ENCODE measurements at places on chromosomes 7 and 10.

GRCh38 chr10:86661161-86662025 is 6.9 kb upstream of the LDB3 start:
- no peak for DNase-seq

DNA sequence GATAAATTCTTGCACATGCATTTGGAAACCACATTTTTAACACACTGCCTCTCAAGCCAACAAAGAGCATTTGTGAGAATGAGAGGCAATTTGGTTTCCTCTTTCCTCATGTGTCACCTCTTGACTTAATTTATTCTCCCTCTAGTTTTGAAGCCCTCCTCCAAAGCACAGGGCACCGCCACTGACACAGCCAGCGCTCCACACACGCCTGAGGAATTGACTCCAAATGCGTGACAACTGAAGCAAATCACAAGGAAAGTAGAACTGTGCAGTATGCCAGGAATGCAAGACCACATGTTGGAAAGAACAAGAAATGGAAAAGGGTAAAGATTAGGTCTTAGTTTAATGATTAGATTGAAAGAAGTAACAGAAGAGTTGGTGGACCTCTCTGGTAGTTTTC is 173.3 kb downstream of the LSM5 start:
- DNase-seq, result peak; percentile 4

- DNase-seq, result peak; percentile 98
Observed at GRCh38 chr7:74482629-74483401, 29.1 kb downstream of the GTF2IRD1 start.

DNA sequence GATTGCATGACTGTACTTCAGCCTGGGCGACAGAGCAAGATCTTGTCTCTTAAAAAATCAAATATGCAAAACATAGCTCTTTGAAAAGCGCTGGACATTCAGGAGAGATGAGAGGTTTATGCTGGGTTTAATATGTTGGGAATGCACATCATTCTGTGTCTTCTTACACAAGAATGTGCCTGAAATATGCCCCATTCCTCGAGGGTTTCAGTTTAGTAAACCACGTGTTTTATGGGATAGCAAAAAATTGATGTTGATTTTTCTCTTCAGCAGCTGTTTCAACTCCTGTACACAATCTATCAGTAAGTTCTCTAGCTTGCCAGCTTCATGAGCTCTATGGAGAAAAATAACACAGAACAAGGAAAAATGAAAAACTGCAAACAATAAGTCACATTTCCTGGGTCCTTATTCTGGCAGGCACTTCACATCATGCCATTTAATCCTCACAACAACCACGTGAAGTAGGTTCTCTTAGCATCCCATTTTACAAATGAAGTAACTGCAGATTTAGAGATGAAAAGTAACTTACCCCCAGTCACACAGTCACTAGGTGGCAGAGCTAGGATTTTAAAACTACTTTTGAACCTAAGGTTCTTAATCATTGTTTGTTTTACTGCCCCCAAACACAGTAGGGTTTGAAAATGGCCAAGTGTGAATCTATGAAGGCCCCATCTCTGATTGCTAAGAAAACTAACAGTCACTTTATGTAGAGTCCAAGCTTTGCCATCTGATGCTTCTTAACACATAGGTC is 423.6 kb downstream of the PHTF2 start:
- DNase-seq, result peak; percentile 79

- DNase-seq, result no peak
Observed at GRCh38 chr10:133242611-133243356, 5.1 kb downstream of the VENTX start.

- no peak for DNase-seq
Observed at GRCh38 chr10:54710918-54711317, 90.1 kb downstream of the PCDH15 start.

- peak; percentile 59 for DNase-seq
Observed at GRCh38 chr7:104272767-104273384, 55.5 kb upstream of the LHFPL3 start.

GRCh38 chr7:36304099-36304425 is 85.6 kb upstream of the ANLN start:
- DNase-seq, result no peak

GRCh38 chr10:83617692-83618545 is 521.4 kb upstream of the GHITM start:
- DNase-seq, result no peak

GRCh38 chr10:88896372-88896993 is 16.4 kb downstream of the STAMBPL1 start:
- DNase-seq, result no peak

DNA sequence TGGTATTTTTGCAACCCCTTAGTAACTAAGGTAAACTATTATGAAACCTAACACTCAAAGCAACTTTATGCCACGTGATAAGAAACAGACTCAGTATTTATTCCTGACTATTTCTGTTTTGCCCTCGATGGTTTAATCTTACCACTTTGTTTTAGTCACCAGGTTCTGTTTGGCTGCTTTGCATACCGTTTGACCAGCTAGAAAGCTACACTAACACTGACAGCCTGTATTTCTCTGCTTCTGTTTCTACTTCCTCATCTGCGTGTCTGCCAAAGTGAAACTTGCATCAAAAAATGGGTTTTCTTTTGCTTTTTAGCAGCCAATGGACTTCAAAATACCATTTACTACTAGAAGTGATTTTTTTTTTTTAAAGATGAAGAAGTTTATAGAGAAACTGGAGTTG is 802.5 kb downstream of the GRM8 start:
- DNase-seq, result no peak

GRCh38 chr7:69419934-69420333 is 178.3 kb upstream of the AUTS2 start:
- DNase-seq, result no peak

DNA sequence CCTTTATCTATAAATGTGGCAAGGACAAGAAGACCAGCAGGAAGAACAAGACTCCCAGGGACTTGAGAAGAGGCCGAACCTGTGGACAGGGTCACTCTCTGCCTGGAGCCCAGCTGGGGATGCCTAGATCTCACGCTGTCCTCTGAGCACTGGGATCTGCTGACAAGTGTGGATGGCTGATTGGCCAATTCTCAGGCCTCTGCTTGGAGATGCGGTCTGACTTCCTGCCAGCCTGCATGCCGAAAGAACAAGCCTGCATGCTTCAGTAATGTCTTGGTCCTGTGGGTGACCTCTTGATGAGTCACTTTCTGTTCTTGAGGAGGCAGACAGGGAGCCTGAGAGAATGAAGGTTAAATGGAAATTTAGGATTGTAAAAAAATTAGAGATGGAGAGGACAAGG is 84.7 kb downstream of the TMEM178B start:
- peak; percentile 89 for DNase-seq

GRCh38 chr7:109456116-109456515 is 886.4 kb downstream of the DNAJB9 start:
- no peak for DNase-seq

GRCh38 chr10:82910301-82910700 is 1035.3 kb downstream of the NRG3 start:
- peak; percentile 6 for DNase-seq

DNA sequence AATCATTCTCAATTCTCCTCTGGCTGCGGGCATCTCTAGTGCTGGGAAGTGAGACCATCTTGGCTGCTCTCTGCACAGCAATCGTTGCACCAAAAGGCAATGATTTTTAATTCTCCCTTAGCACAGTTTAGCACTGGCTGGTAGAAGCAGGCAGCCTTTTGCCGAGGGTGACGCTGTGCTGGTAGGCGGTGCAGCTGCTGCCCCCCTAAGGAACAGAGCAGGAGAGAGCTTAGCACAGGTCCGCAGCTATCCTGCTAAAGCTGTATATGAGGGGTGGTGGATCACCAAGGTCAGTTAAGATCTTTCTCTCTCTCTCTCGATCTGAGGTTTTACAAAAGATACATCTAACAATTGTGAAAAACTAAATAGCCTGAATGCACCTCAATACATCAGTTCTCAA is 390.1 kb downstream of the GATA3 start:
- no peak for DNase-seq

DNA sequence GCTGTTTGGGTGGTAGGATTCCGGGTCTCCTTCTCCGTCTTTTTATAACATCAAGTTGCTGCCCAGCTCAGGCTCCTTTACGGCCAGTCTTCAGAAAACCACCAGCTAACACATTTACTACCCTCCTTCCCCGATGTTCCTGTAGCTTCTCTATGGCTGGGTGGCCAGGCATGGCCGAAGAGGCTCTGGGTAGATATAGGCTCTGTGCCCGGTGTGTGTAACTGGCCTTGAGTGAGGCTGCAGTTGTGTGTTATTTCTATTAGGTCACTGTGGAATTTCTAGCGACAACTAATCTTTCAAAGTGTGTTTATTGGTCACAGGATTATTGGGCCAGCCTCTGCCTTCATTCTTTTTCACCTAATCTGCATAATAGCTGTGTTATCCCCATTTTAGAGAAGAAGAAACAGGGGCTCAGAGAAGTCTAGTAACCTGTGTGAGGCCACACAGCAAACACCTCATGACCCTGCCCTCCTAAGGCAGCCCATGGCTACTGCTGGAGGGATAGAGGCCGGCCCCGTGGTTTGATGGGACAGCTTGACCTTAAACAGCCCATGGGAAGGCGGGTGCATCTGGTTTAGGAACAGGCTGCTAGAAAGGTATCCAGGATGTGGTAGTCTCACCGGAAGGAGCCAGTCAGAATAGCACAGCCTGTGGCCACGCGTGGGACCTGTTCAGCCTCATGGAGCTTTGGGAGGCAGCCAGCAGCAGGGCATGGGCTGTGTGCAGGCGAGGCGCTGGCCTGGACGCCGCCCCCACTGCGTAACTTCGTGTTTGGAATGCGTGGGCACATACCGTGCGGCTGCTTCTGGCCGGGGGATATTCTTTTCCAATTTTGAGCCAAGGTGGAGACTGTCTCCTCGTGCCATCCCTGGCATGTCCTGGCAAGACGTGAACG is 29.7 kb downstream of the HTRA1 start:
- peak; percentile 87 for DNase-seq

GRCh38 chr10:58299580-58299979 is 30.6 kb downstream of the CISD1 start:
- peak; percentile 82 for DNase-seq

- peak; percentile 97 for DNase-seq
Observed at GRCh38 chr10:119658274-119658673, 7.1 kb downstream of the BAG3 start.

GRCh38 chr10:71623098-71623985 is 96.2 kb downstream of the C10orf105 start:
- peak; percentile 50 for DNase-seq

DNA sequence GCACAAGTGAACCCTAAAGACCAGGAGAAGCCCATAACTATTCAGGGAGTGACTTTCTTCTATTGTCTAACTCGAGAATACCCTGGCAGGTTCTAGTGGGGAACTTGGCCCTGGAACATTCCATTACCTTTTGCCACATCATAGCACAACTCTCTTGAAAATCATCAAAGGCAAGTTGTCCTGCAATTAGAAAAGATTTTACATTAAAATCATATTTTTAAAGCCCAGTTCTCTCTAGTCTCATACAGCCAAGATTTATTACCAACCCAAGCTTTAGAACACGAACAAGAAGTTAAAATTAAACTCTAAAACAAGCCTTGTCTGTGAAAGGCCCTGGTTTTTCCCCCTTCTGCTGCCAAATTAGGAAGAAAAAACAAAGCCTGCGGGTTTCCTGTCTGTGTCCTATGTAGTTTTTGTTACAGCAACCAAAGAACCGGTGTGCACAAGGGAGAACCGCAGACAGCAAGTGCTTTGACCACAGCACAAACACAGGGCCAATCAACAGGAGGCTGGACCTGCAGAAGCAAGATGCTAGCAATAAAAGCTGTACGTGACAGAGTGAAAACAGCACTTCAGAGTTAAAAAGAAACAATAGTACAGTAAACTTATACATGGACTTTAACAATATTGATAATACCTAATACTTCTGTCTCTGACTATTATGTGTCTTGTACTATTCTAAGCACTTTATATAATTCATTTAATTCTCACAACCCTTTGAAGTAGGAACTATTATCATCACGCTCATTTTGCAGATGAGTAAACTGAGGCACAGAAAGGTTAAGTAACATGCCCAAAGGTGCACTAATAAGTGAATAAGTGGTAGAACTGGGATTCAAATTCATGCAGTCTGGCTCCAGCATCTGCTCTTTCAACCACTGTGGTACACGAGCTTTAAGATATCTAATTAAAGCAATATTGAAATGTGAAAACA is 65.8 kb downstream of the STK17A start:
- peak; percentile 70 for DNase-seq

DNA sequence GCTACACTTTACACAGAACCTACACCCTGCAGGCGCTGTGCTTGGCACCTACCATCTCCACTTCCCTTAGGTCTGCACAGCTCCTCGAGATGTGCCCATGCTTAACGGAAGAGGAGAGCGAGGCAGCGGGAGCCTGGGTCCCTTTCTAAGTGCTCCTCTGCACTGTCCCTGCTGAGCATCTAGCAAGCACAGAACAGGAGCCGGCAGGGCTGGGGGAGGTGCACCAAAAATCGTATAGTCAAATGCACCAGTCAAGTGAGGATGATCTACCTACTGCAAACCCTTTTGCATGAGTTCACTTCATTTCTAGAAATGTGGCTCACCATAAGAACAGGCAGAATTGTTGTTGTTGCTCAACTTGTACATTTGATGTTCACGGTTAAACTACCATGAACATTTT is 267.7 kb downstream of the TNS3 start:
- DNase-seq, result no peak

DNA sequence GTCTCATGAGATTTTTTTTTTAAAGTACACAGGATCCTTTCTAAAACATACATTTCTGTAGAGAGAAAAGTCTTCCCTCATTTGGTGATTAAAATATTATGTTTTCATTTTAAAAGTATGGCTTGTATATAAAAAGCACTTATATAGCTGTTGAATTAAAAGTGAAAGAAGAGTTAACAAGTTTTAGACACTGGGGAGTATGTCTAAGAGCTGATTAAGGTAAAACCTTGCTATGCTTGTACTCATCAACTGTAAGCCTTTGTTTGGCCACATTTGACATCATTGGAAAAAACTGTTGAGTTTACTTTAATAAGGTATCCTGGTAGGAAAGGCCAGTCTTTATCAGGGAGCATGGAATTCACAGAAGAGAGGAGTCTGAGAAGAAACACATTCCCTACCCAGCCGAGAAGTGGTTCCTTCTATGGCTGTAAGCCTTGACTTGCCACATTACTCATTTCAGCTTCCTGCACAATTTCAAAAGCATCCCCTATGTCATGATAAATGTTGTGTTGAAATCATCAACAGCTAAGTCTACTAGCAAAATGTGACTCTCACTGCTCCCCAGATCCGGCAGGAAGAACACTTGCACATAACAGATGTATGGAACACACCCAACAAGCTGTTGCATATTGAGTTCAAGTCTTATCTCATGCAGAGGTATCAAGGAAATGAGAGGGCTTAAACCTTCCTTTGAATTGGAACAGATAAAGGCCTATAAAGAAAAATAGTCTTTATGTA is 171.8 kb upstream of the CDK1 start:
- peak; percentile 36 for DNase-seq

Measured in adipocyte (in vitro differentiated cells).